GM13977 (cell line): ENCODE measurements at places on chromosomes 16 and 17.
A peak's percentile ranks its signal among the peaks of the same experiment; 100 is the strongest.

GRCh38 chr16:6068063-6068462 is 970.5 kb upstream of the EEF2KMT start:
- DNase-seq, result no peak

GRCh38 chr17:39352986-39353385 is 48.4 kb downstream of the FBXL20 start:
- DNase-seq, result no peak

- DNase-seq, result no peak
These were observed 148.4 kb downstream of the PITPNC1 start for GRCh38 chr17:67525239-67526135.

DNA sequence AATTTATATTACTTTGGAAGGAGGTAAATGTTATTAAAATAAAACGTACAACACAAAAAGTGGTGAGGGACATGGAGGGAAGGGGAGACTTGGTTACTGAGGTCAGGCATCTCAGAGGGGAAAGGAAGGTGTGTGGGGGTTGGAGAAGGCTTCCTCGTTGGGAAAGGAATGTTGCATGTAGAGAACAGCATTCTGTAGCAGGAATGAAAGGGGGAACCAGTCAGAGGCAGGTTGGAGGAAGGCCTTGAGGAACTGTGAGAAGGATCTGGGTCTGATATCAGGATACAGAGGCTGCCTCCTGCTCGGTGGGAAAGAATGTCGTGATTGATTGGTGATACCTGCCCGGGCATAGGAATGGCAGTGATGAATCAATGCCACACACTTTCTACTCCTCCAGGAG is 103.3 kb upstream of the ZFHX3 start:
- no peak for DNase-seq

- no peak for DNase-seq
These were observed 47.8 kb downstream of the OMG start for GRCh38 chr17:31248986-31249834.

DNA sequence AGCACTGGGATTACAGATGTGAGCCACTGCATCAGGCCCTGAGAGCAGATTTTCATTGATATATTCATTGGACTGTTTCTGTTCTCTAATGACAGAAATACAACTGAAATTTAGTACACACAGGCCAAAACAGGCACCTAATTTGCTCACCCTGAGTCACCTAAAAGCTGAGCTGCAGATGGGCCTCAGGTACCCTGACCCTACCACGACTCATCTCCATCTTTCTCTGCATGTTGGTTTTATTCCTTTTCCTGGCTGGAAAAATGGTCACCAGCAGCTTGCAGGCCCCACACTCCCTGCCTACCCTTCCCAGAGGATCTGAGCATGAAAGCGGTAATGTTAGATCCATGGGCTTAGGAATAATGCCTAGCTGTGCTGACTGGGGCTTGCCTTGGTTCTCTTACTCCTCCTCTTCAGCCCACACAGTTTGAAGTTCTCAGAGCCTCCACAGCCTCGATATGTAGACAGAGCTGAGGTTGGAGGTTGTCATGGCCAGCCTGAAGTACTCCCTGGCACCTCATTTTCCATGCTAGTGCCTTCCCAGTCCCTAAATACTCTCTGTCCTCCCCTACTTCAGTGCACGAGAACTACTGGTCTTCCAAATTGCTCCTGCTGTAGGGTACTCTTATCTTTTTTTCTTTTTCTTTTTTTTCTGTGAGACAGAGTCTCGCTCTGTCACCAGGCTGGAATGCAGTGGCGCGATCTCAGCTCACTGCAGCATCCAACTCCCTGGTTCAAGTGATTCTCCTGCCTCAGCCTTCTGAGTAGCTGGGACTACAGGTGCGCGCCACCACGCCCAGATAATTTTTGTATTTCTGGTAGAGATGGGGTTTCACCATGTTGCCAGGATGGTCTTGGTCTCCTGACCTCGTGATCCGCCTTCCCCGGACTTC is 51.1 kb downstream of the CENPV start:
- DNase-seq, result no peak

- no peak for DNase-seq
These were observed 4.7 kb downstream of the PFAS start for GRCh38 chr17:8253801-8254200.

- no peak for DNase-seq
These were observed 35.2 kb downstream of the COX4I1 start for GRCh38 chr16:85834741-85835140.

DNA sequence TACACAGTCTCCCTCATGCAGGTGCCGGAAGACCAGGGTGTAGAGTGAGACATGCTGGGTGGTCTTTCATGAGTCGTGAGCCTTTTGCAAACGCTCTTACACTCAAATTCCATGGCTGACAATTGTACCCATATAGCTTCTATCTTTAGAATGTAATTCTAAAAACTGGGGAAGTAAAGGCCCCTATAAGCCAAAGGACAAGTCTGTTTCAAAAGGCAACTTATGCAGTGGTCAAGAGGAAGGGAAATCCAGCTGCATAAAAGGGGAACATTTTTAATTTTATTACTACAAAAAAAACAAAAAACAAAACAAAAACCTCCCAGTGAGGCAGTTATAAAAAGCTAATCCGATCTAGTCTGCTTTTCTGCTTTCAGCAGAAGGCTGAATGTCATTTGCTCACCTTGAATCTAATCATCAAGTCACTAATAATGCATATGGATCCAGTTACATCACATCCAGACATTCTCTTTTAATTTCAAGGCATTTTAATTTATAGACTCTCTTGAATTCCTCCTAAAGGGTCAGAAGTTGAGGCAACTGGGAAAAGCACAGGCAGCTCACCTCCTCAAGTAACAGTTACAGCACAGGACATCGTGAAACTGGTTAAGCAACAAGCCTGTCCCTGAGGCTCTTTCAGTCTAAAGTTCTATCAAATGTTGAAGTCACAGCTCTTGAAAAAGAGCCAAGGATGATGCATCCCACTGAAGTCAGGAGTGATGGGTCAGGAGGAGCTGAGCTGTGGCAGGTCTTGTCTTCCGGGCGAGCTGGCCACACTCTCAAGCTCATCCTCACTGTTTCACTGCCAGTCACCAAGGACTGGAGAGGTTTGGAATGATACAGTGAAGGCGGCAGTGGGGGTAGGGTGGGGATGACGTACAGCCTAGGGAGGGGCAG is 99.7 kb downstream of the VPS53 start:
- no peak for DNase-seq

GRCh38 chr17:47335101-47335936 is 11.6 kb downstream of the EFCAB13 start:
- no peak for DNase-seq

DNA sequence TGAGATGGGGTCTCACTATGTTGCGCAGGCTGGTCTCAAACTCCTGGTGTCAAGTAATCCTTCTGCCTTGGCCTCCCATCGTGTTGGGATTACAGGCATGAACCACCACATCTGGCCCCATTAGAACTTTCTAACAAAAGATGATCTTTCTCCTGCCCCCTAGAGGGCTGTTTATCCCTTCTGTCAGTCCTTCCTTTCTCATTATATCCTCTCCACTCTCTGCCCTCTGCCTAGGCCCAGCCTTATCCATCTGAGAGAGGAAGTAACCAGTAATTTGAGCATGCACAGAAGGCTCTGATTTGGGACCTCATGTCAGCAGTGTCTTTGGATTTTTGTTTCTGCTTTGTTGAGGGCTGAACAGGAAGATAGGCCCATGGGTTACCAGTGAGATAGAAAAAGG is 4.4 kb upstream of the DHX40 start:
- DNase-seq, result peak; percentile 43
